Activated T-helper 1 cell treated with Interleukin-2 at 50 U/mL for 16 hours (primary cell): ENCODE measurements at places on chromosomes 3 and 15.

- no peak for DNase-seq
Observed at GRCh38 chr15:32730677-32731654, 13.2 kb downstream of the GREM1 start.

GRCh38 chr3:120855665-120856437 lies 52.2 kb upstream of the STXBP5L start:
- DNase-seq = no peak

DNA sequence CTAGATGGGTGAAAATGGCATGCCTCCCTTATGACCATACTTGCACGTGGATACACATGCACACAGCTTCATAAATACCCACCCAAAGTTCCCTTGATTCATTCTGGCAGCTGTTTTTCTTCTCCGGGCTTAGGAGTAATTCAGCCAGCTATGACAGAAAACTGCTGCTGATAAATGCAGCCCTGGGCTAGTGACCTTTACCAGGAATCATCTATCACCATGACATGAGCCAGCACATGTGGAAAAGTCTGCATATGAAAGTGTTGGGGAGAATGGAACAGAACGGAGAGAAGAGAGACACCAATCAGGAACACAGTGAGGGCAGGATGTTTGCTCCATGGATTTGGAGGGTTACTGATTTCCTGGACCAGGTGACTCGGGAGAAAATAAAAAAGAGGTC lies 706.3 kb downstream of the PDCD6IP start:
- no peak for DNase-seq

DNA sequence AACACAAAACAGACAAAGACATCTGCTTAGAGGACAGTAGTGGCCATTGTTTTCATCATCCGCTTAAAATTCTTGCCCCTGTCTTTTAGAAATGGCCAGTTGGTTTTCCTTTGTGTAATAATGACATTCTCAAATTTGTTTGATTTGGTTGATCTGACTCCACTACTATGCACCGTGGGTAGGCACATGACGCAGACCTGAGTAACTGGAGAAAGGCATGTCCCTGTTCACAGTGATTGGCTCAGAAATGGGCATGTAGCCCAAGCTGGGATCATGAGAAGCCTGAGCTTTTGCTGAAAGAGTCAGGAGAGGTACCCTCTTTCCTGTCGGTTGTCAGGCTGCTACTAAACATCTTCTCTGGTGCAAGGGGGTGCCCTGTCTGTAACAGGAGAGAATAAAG lies 36.6 kb upstream of the MAGI1 start:
- DNase-seq = no peak

DNA sequence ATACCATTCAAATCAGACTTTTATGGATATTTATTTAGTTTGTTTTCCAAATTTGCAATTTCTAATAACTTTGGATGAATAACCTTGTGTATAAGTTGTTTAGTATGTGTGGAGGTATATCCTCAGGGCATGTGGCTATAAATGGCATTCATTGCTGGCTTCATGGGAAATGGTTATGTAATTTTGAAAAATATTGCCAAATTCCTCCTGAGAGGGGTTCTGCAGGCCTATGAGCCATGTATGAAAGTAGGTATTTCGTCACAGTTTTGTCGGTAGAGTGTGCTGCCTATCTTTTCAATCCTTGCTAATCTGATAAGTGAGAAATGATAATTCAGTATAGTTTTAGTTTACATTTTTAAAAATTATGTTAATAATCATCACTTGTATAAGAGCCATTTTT lies 256.4 kb upstream of the ZNF385D start:
- no peak for DNase-seq

DNA sequence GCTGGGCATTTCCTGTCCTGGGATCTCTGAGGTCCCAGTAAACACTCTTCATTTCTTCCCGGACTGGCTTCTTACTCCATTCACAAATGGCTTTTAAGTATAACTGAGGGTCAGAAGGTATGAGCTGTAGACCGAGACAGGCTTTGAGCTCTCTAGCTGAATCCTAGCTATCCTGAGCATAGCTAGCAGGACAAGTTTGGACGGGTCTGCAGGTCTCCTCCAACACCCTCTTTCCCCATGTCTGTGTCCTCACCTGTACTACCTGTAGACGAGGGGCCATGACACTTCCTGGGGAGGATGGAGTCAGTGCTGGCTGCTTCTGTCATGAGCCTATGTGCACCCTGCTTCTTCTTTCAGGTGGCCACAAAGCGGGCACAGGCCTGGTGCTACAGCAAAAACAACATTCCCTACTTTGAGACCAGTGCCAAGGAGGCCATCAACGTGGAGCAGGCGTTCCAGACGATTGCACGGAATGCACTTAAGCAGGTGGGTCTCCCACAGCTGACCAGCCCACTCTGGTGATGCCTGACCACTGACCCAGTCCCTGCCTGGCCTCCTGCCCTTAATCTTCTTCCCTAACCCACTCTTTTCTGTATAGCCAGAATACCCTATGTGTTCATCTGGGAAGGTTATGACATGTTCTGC lies 72.1 kb upstream of the ACAD9 start:
- DNase-seq = no peak

DNA sequence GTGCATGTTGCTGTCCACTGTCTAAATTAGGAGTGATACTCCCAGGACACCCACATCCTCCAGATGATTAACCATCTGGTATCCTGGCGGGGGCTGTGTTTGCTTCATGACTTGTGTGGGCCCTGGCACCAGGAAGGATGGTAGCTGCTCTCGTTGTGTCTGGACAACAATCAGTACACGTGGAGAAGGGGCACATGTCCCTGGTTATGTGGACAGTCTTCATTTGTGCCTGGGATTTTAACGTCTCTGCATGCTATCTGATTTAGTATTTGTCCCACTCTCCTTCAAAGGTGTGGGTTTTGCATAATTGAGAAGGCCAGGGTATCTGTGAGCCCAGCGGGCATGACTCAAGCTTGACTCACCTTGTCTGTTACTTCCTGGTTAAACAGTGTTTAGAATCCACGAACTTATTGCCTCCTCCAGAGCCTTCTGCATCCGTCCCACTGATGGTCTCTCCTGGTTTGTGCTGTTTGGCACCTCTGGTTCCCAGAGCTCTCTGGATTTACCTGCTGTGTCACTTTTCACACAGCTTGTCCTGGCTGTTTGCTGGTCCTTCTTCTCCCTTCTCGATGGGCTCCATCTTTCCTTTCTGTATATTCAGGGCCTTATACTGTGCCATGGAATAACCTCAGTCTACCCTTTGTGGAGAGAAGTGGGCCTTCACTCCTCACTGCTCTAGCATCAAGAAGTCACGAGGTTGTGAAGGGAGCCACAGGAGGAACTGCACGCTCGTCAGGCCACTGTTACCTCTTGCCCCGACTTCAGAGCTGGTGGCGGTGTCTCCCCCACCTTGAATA lies 32.5 kb downstream of the ARNT2 start:
- no peak for DNase-seq

GRCh38 chr3:67882981-67883380 lies 228.6 kb upstream of the SUCLG2 start:
- DNase-seq = no peak

GRCh38 chr3:10798600-10799367 lies 17.2 kb upstream of the SLC6A11 start:
- DNase-seq = no peak

DNA sequence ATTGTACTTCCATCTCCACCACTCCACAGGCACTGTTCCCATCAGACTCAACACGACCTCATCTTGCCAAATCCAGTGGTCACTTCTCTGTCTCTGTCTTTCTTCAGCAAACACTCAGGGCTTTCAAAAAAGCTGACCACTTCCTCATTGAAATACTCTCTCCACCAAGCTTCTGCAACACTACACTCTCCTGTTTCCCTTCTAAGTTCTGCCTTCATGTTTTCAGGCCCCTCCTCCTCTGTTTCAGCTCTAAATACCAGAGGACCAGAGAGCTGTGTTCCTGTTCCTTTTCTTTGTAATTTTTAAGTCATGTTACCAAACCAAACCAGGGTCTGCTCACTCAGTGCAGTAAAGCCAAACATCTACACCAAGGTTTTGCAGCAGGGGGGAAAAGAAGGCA lies 33.8 kb upstream of the ACP3 start:
- DNase-seq = no peak

GRCh38 chr3:138009476-138010272 lies at the start of gene CLDN18:
CLDN18 (plus strand) TSS chr3:138010165; CDS start chr3:138010226, 61 bp downstream.
- DNase-seq = no peak

DNA sequence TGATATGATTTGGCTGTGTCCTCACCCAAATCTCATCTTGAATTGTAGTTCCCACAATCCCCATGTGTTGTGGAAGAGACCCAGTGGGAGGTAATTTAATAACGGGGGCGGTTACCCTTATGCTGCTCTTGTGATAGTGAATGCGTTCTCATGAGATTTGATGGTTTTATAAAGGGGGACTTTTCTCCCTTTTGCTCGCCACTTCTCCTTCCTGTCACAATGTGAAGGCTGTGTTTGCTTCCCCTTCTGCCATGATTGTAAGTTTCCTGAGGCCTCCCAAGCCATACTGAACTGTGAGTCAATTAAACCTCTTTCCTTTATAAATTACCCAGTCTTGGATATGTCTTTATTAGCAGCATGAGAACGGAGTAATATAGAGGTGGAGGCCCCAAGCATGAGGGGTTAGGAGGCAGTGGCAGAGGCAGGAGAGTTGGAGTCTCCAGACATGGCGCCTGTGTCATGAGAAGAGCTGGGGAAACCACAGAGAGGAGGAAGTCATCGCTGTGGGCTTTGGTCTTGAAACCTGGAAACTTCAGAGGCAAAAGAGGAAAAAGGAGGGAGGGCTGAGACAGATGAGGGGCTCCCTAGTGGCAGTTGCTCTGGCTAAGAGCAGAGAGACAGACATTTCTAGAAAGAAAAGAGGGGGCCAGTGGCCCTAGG lies 107.8 kb upstream of the VEPH1 start:
- DNase-seq = no peak

DNA sequence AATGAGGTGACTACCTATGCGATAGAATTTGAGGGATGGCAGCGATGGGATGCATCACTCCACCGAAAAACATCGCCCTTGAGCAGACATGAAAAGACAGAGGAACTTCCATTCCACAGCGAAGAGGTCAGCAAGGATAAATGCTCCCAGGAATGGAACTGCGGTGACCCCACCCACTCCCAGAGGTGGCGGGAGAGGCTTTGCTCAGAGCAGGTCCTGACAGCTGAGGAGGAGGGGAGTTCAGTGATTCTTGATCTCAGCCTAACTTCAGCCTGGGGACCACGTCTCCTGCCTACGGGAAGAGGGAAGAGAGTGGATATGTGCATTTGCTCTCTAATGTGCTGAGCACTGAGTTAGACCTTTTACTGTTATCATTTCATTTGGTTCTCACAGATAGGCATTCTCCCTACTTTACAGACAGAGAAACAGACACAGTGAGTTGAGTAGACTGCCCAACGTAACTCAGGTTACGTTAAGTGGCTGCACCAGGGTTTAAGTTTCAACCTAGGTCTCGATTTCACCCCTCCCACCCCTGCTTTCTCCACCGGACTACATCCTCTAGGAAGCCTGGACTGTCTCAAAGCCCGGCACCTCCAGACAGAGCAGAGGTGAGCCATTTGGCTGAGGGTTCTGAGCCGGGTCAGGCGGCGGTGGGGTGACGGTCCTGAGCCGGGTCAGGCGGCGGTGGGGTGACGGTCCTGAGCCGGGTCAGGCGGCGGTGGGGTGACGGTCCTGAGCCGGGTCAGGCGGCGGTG lies 170.0 kb downstream of the RAB11A start:
- no peak for DNase-seq

DNA sequence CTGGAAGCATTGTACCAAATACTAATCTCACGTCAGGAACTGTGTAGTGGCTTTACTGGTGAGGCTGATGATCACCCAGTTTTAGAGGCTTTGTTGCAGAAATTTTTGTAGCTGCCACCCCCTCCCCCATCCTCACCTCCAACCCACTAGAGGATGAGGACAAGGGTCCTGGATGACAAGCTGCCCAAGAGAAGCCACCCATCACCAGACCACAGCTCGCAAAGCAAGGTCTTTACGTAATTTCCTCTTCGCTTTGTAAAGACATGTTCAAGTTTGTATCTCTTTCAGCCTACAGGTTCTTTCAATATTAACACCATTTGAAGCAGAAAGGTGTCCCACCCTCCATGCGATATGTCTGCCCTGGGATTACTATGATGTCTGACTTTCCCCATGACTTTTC lies 74.2 kb downstream of the LDHAL6B start:
- DNase-seq = no peak

DNA sequence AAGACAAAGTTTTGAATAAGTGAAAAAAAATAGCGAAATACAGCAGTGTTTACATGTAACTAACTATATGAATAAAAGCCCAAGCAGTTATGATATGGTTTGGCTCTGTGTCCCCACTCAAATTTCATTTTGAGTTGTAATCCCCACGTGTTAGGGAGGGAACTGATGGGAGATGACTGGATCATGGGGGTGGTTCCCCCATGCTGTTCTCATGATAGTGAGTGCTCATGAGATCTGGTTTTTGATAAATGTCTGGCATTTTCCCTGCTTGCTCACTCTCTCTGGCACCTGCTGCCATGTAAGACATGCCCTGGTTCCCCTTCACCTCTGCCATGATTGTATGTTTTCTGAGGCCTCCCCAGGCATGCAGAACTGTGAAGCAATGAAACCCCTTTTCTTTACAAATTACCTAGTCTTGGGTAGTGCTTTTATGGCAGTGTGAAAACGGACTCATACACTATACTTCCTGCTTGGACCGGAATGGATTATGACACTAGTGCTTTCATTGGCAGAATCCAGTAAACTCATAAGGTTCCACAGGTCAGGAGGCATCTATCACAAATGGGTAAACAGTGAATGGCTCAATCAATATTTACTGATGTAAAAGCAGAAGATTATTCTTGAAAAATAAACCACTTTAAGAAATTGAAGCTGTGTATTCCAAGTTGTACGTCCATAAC lies 192.1 kb downstream of the CBLB start:
- no peak for DNase-seq

GRCh38 chr3:150218236-150218635 lies 189.9 kb upstream of the TSC22D2 start:
- no peak for DNase-seq

- no peak for DNase-seq
Observed at GRCh38 chr3:30871720-30872119, 22.7 kb downstream of the GADL1 start.

- DNase-seq = no peak
Observed at GRCh38 chr3:130640027-130640426, 106.6 kb downstream of the PIK3R4 start.

DNA sequence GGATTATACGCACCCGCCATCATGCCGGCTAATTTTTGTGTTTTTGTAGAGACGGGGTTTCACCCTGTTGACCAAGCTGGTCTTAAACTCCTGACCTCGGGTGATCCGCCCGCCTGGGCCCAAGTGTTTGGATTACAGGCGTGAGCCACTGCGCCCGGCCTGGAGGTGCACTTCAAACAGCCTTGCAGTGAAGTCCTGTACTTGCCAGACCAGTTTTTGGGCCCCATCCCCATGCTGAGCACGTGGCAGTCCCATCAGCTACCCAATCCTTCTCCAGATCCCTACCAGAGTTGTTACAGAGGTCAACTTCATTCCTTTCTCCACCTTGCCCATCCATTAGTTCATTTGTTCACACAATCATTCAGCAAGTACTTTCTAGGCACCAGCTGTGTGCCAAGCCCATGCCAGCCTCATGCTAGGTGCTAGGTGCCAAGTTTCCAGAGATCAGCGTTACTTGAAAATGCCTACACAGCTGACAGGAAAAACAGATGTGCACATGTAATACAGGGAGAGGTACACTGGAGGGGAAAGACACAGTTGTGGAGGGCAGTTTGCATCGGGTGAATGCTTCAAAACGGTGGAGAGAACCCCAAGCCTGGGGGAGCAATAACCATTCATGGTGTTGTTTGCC lies 2.2 kb downstream of the DNAH1 start:
- no peak for DNase-seq

- DNase-seq = no peak
Observed at GRCh38 chr15:100718075-100718980, 115.9 kb downstream of the ASB7 start.
